ENCODE measurements at places on chromosomes 11 and 22.

DNA sequence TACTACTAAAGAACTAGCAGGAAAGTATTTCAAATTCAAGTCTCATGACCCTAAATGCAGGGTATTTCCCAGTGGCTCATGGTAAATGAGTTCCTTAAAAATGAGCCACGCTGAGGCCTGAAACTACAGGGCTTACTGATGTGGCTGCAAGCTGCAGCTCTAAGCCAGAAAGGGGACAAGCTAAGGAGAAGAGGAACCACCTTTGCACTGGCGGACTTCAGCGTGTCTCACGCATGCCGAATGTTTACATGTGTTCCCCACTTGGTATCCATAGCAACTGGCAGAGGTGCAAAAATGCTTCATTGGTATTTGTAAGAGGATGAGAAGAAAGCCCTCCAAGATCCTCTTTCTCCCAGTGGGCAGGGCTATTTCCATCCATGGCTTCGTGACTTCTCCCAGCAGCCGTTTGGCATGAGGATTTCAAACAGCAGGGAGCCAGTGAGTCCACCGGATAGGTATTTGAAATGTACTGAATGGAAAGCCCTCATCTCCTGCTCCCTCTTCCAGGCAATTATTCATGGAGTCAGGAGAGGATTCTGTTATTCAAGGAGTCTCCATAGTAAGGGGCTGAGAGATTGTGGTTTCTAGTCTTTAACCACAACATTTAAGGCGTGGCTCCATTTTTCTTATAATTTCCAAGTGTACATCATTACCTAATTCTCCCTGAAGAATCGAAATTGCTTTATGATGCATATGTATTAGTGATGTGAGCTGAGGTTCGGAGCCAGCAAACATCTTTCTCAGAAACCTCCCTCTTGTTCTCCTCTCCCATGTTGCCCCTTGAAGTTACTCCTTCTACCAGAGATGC, 55.3 kb upstream of the CD44 start:
- DNase-seq: peak; percentile 43

DNA sequence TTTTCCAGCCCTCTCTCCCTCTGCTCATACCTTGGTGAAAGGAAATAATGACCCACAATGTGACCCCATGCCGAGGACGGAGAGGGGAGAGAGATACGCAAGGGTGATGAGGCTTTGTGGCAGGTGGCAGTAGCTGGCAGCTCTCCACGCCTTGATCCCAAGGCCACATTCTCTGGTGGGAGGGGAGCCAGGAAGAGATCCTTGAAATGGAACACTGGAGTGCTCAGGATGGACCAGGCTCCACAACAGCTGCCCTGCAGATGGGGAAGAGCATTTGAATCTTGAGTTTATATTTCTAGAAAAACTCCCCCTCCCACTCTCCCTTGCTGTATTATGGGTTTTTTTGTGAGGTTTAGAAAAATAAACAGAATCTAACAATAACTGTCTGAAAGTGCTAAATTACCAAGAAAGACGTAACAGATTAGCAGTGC, 61.6 kb upstream of the CDON start:
- no peak for DNase-seq

- no peak for DNase-seq
Observed at GRCh38 chr11:7592711-7593110, 78.9 kb downstream of the PPFIBP2 start.

DNA sequence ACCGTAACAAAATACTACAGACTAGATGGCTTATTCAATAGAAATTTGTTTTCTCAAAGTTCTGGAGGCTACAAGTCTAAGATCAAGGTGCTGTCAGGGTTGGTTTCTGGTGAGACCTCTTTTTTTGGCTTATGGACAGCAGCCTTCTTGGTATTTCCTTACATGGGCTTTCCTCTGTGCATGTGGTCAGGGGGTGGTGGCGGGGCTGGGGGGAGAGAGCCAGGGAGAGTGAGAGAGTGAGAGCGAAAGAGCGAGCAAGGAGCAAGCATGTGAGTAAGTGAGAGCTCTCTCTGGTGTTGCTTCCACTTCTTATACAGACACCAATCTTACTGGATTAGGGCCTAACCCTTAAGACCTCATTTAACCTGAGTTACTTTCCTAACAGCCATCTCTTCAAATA, 181.5 kb downstream of the TMEM135 start:
- peak; percentile 5 for DNase-seq

- DNase-seq: no peak
Observed at GRCh38 chr11:13168271-13168670, 109.3 kb upstream of the BMAL1 start.

GRCh38 chr11:116215471-116216113, 557.2 kb downstream of the BUD13 start:
- DNase-seq: no peak

DNA sequence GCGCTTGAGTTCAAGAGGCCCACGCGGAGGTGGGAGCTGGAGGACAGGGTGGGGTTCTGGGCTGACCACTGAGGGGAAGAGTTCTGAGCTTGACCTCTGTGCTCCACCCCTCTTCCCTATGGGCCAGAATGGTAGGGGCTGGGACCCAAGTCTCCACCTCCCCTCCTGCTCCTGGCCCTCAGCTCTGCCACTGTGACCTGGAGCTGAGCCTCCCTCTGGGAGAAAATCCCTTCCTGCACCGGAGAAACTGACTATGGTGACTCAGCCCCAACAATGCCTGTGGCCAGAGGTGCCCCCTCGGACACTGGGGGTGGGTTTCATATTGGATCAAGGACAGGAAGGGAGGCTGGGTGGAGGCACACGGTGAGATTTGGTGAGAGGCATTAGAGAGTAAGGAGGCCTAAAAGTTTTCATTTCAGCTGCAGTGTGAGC, 23.0 kb downstream of the RELT start:
- no peak for DNase-seq

GRCh38 chr11:114316980-114317786, 21.0 kb downstream of the NNMT start:
- no peak for DNase-seq

GRCh38 chr11:113994077-113994954, 19.4 kb downstream of the HTR3A start:
- DNase-seq: no peak

GRCh38 chr11:65501186-65501471, 2.3 kb downstream of the MALAT1 start:
- no peak for DNase-seq

GRCh38 chr11:108115500-108116140, 5.7 kb upstream of the ACAT1 start:
- DNase-seq: no peak

DNA sequence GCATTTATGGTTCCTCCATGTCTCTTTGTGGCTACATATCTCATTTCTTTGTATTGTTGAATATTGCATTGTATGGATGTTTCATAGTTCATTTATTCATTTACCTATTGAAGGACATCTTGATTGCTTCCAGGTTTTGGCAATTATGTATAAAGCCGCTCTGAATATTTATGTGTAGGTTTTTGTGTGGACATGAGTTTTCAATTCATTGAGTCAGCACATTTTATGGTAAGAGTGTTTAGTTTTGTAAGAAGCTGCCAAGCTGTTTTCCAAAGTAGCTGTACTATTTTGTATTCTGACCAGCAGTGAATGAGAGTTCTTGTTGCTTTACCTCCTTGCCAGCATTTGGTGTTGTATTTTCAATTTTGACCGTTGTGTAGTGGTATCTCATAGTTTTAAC, 39.2 kb downstream of the KDM2A start:
- DNase-seq: no peak

DNA sequence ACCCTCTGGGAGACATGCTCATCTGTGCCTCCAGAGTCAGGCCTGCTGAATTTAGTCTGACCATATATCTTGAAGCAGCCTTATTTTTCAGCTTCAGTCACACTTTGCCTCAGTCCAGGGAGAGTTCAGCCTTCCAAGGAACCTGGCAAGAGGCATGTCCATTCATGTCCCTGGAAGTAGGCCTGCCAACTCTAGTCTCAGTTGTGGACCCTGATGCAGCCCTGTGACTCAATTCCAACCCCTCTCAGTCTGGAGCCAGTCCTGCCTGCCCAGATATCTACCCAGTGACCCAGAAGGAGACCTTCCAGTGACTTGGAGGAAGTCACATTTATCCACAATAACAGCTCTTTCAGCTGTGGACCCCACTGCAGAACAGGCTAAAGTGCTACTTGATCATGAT, 566.6 kb downstream of the TMEM135 start:
- DNase-seq: no peak

- DNase-seq: no peak
Observed at GRCh38 chr22:48708558-48709245, 1119.0 kb downstream of the BRD1 start.

DNA sequence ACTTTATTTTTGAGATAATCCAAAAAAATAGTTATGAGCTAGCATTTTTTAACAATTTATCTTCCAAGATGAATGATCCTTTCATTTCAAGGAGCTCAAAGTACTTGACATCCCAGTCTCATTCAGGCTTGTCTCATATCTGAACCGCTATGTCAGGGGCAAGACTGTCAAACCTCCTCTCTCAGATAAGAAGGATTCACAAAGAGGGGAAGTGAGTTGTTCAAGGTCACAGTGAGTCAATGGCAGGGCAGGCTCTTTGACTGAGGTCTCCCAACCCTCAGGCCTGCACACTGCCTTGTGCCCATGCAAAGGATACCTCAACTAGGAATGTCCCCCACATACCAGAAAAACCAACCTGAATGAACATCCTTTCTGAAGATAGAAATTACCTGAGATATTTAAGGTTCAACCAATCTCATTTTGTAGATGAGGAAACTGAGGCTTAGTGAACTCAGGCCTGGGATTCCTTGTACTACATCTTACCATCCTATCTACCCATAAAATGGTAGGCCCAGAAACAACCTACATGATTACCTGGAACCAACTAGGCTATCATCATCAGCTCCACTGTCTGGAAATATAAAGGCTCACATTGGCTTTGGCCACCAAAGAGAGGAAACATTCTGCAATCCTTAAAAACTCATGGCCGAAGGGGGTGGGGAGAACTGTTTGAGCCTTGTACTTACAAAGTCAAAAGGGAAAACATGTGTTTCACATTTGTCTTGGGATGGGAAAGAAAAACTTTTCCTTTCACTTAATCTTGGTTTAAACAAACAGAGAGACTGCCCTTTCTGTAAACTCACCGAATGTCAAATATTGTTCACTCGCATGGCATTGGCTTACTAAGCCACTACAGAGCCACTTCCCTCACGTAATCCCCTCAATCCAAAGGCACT, 51.1 kb downstream of the LIF start:
- no peak for DNase-seq

GRCh38 chr11:57440744-57441414, 14.0 kb upstream of the SLC43A3 start:
- DNase-seq: no peak

GRCh38 chr22:26734339-26735018, 77.1 kb downstream of the MIAT start:
- DNase-seq: no peak

- no peak for DNase-seq
Observed at GRCh38 chr22:21074102-21074715, 28.5 kb downstream of the LRRC74B start.

DNA sequence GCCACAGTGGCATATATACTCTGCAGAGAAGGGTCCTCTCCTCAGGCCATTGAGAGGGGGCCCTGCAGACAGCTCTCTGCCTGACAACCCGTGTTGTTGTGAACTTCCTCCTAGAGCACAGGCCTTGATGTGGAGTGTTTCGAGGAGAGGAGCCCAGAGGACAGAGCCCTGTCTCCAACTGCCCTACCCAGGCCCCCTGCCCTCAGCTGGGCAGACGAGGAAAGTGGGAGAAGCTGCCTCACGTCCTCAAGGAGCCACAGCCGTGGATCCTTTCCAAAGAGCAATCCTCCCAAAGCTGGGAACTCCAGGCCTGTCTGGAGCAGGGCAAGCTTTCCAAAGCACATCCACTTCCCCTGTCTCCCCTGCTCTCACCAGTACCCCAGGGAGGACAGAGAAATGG, 10.7 kb downstream of the LMO1 start:
- no peak for DNase-seq

DNA sequence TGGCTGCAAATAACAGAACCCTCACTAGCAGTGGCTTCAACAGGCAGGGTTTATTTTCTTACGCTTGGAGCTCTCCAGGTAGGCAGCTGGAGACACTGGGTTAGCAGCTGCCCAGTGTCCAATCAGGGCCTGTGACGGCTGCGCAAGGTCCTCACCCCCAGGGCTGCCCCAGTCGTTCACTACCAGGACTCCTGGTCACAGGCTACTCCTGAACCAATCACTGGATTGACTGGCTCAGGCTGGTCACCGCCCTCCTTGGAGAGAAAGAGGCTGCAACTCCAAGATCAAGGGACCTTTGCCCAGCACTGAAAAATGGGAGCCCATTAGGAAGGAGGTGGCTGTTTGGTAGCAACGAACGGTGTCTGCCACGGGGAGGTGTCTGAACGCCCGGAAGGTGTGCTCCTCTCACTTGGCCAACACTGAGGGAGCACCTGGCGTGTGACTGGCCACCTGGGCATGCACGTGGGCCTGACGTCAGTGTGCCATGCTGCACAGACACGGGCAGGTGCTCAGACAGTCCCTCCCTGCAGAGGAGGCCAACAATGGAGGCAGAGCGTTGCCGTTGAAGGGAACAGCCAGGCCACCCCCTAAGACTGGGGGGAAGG, 5.1 kb downstream of the ARSA start:
- no peak for DNase-seq

GRCh38 chr11:88704485-88704884, 361.3 kb downstream of the GRM5 start:
- DNase-seq: no peak

DNA sequence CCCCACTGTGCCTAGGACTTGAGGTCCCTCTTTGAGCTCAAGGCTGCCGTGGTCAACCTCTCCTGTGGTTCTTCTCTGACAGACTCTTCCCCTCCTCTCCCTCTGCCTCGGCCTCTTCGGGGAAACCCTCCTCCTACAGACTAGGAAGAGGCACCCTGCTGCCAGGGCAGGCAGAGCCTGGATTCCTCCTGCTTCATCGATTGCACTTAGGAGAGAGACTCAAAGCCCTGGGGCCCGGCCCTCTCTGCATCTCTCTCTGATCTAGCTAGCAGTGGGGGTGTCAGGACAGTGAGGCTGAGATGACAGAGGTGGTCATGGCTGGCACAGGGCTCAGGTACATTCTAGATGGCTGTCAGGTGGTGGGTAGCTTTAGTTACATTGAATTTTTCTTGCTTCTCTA, 63.6 kb upstream of the EMID1 start:
- DNase-seq: no peak

DNA sequence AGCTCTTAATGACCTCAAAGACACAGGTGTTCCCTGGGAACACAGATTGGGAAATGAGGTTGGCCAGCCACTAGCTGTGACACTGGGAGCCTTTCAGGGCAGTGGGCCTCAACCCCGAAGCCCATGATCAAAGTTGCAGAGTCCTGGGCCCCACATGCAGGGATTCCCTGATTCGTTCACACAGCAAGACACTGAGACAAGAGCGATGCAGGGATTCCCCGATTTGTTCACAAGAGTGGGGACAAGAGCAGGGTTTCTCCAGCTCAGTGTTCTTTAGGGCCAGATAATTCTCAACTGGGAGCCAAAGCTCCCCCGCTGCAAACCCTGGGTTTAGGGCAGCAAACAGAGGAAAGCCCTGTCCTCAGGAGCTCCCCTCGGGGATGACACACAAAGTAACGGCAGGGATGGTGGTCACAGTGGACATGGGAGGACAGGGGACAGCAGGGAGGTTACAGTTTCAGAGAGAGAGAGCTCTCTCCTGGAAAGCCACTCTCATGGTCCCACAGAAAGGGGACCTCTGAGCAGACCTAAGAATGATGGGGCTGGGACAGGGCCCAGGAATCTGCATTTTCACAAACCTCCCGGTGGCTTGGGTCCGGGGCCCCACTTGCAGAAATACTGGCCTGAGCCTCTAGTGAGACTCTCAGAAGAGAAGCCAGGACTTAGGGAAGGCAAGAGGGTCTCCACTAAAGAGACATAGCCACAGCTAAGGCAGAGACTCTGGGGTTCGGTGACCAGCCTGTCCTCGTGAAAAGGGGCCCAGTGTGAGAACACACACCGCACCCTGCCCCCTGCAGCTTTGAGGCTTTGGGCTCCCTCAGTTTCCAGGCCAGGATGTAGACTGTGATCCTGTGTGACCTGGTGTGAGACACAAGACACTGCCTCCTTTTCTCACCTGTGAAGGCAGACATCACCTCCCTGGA, 7.4 kb upstream of the GNAZ start:
- DNase-seq: no peak
